ENCODE measurements at places on chromosomes 7 and 10. TPM values are rescaled to one million over a fixed set of nuclear protein-coding genes. Genes with fewer than 3 reads are reported as not detected.

GRCh38 chr10:72821606-72822005 lies 71.9 kb upstream of the OIT3 start:
- no peak for DNase-seq

DNA sequence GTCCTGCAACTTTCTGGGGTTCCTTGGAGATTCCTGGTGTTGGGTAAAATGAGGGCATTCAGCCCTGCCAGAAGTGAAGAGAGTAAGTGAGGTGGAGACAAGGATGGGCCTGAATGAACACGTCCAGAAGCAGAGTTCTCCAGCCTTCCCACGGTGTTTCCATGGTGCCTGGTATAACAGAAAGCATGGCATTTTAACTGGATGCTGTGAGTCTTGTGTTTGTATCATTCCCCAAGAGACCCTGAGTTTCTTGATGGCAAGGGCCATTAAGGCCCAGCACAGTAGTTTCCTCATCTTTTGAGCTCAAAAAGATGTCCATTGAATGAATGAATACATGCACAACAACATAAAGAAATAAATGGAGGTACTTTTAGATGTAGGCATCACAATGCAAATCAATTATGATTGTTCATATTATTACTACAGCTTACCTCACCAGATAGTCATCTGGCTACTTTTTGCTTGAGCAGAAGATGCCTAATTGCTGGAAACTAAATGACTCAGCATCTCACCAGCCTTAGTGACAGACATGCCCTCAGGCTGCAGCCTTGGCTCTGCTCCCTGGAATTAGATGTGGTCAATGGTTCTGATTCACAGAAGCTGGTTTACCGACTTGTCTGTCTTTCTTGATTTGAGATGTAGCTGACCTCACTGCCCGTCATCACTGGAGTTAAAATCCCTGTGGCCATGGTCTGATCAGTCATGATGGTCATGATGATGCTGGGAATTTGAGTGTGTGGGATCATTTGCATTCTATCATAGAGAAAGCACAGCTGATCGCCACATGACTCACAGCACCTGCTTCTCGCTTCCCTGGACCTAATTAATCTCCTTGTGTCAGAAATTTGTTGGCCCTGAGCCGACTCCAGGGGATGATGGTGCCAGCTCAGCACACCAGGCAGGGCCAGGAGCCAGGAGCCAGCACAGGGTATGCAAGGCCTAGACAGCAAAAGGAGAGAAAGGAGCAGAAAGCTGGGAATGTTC lies 83.9 kb downstream of the CXCL12 start:
- peak; percentile 48 for DNase-seq

DNA sequence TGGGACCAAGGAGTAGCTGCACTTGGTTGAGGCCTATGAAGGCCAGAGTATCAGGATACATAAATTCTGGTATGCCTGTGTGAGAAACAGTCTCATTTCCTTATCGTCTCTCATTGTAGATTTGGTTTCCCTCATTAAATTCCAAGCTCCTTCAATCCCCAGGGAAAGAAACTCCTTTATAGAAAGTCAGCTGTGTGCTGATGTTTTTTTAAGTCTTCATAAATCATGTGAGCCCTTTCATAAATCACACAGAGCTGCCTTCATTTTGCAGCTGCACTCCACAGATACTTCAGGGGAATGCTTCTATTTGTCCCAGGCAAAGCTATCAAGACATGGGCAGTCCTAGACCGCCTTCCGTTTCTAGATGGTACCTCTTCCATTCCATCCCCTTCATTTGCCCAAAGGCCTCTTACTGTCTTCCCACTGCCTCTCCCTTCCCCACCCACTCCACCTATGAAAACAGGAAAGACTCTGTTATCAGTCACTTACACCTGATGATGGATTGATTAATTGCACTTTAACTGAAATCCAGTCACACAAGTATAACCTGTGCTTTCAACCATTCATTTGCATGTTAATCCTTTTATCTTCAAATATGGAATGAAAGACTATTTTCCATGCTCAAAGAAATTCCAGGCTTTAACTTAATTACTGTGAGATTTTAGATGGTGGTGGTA lies 290.2 kb downstream of the C7orf25 start:
- no peak for DNase-seq

- DNase-seq, result no peak
These were observed 59.0 kb downstream of the ABCB1 start for GRCh38 chr7:87541648-87542047.

Gene GAD2
- total RNA-seq, result not detected

Measured in heart right ventricle (tissue), 16 donors.